MM.1S (cell line): ENCODE measurements at places on chromosomes 6 and 20.

GRCh38 chr20:34824452-34824805, 1.0 kb downstream of the NCOA6 start:
- peak; percentile 92 for DNase-seq

DNA sequence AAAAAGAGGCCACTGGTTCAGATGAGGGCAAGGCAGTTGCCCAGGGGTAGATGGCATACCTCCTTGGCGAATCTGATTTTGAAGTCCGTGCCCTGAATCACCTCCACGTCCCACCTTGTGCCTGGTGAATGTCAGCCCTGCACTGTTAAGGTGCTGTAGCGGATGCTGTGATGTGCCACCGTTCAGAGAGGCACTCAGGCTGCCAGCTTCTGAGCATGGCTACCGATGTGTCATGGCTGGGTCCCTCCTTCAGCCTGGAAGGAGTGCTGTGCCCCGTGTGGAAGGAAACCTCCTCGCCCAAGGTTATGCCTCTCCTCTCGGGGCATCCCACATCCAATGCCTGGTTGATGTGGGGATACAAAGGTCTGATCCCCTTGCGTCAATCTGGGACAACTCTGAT, 43.6 kb downstream of the UST start:
- DNase-seq, result no peak

DNA sequence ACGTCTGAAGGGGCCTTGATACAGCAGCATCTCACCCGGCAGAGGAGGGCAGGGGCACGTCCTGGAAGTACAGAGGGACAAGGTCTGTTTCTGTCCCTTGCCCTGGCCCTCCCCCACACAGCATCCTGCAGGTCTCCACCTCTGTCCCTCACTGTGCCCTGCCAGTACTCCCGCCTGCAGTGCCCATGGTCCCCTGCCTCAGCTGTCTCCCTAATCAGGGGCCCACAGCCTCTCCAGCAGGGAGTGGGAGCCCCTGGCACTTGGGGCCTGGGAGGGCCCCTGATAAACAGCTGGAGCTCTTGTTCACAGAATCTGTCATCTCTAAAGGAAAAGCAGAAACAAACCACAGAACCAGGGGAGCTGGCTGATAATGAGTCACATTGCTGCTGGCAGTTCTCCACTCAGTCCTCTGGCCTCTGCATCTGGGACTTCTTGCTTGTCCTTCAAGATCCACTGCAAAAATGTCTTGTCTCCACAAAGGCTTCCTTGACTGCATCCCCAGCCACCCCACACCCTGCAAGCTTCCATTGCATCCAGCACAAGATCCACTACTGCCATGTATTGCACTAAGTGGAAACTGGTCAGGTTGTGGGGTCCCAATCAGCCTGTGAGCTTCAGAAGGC, 33.2 kb upstream of the TAF8 start:
- DNase-seq, result no peak

DNA sequence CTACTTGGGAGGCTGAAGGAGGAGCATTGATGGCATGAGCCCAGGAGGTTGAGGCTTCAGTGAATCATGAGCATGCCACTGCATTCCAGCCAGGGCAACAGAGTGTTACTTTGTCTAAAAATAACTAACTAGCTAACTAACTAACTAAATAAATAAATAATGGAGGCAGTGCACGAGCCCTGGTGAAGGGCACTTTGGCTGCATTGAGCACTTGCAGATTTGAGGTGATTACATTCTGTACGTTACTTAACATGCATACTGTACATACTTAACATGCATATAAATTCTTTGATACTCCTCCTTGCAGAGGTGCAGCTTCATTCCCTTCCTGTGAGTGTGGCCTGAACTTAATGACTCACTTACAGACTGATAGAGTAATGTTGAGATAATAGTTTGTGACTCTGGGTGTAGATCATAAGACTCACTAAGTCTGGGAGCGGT, 10.7 kb downstream of the HLA-A start:
- no peak for DNase-seq

DNA sequence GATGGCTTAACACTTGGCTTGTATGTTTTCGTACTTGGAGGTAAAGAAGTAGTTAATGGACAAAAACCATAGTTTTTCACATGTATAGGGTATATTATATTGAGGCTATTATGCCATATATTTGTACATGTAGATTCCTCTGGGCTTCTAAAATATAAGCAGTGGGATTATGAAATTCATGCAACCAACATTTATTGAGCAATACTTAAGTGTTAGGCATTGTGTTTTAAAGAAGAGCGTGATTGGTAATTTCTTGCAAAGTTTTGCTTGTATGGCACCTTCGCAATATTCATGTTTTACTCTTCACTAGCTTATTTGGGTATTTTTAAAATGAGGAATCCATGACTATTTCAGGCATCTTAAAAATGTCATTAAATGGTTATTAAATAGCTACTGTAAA, 2.5 kb downstream of the TULP4 start:
- no peak for DNase-seq
